ENCODE measurements at places on chromosomes 11 and 22. TPM values are rescaled to one million over a fixed set of nuclear protein-coding genes. Genes with fewer than 3 reads are reported as not detected.

Gene EEF1G
- 1,443 TPM for total RNA-seq

DNA sequence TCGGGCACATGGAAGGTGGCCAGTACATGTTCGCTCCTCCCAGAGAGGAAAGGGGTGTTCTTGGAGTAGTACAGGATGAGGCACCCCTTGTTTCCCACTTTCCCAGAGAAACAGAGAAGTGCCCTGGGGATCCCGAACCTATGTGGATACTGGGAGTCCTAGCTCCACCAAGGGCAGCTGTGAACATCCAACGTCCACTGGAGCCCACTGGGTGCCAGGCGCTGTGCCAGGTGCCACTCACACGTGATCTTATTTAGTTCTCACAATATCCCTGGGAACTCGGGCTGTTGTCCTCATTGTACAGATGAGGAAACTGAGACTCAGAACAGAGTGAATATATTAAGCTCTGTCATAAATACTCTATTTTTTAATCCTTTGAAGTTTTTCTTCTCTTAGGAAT lies 12.0 kb downstream of the SLCO2B1 start:
- no peak for DNase-seq

GRCh38 chr11:64990222-64990923 lies 6.4 kb downstream of the BATF2 start:
- peak; percentile 33 for DNase-seq

- peak; percentile 67 for DNase-seq
Observed at GRCh38 chr11:47270331-47271271, 668 bp downstream of the MADD start.

GRCh38 chr11:110828086-110828485 lies 115.8 kb upstream of the ARHGAP20 start:
- DNase-seq = peak; percentile 45

- DNase-seq = no peak
Observed at GRCh38 chr11:32584921-32585320, 1.3 kb downstream of the EIF3M start.

DNA sequence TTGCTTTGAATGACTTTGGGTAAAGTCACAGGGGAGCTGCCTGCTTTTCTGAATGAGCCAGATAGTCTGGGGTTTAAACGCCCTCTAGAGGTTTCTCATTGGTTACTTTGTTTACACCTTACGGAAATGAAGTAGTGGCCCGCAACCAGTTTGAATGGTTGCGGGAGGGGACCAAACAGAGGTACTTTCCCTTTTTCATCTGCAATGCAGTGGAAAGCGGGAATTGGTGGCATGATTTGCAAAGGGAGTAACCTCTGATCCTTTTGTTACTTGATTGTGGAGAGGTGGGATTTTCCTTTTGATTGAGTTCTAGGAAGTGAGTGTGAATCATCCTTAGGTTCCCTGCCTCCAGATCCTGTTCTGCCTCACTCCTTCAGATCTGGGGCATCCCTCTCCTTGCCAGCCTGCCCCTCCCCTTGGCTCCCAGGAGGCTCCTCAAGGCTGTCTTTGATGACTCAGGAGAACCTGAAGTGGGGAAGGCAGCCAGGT lies 15.9 kb upstream of the GLYATL1 start:
- DNase-seq = peak; percentile 56

- DNase-seq = no peak
Observed at GRCh38 chr11:72759468-72759985, 7.3 kb upstream of the ARAP1 start.

Gene RIMBP3C
- total RNA-seq = 0.63 TPM

GRCh38 chr11:121336279-121336937 lies 43.8 kb downstream of the SC5D start:
- no peak for DNase-seq

Gene MRGPRX3
- total RNA-seq = not detected

DNA sequence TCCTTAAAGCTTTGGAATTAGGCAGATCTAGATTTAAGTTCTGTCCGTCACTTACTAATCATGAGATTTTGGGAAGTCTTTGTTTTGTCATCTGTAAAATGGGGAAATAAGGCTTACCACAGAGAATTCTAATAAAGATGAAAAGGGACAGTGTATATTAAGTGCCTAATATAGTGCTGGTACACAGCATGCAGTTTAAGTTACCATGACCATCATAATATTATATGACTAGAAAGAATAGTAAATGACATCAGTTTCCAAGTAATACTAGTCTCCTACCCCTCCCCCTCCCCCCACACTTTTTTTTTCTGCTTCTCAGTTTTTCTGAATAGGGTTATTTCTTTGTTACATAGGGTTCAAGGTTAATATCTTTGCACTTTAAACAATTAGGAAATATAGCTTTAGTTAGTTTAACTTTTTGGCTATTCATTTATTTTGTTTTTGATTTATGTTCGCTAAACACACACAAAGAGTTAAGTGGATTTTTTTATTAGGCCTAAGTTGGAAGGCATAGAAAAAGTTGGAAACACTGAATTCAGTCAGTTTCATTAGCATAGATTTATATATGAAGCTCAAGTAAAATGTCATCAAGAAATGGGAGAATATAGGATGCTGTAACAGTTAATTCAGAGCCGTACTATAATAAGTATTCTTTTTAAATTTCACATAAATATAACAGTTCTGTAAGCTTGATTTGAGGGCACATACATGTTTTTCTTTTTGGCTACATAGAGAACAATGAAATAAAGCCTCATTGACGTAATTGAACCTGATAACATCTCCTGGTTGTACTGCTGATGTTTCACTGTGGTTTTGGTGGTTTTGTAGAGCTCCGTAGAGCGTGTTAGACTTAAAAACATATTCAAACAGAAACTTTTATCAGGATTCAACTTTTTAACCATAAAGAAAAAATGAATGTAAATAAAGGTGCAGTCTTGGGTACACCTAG lies 121.2 kb downstream of the PDE3B start:
- DNase-seq = peak; percentile 47

DNA sequence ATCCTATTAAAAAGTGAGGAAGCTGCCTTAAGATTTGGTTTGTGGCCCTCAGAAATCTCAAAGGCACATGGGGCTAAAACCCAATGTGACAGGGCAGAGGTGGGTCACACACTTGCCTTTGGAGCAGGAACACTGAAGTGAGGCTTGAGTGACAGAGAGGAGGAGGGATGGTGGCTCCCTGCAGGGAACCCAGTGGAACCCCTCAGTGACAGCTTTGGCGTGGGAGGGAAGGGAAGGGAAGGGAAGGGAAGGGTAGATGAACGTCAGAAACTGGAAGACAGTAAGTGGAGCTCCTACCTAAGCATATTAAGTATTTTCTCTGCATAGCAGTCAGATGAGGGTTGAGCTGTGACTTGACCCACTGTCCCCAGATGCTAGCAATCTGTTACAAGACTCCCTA lies 68.5 kb downstream of the TMPRSS5 start:
- DNase-seq = no peak

- no peak for DNase-seq
Observed at GRCh38 chr11:121544956-121545355, 92.2 kb upstream of the SORL1-AS1 start.

Gene OR52N4
- total RNA-seq = not detected

Gene STIM1
- total RNA-seq = 43.5 TPM

DNA sequence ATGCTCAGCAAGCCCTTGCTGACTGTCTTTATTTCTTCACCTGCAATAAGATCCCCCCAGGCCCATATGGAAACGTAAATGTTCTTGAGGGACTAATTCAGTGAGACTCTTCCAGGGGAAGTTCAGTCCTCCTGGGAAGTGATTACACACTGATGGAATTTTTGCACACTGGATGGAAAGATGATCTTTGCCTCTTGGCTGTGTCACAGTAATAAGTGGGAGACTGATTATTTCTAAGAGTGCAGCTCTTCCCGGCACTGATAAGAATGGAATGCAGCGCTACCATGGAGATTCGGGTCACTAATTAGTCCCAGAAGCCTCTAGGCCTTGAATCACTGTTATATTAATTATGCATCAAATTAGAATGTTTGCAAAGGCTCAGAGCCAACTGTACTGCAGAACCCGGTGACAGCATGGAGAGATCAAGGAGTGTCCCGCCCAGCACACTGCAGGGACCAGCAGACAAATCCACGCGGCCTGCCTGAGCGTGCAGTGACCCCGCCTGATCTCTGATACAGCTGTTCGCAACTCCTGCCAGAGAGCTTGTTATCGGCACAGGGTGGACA lies 178.3 kb downstream of the SNX19 start:
- DNase-seq = peak; percentile 95

GRCh38 chr22:36274531-36274930 lies 21.6 kb downstream of the APOL1 start:
- no peak for DNase-seq

GRCh38 chr22:26479792-26480610 lies 3.6 kb downstream of the HPS4 start:
- DNase-seq = no peak

Gene C11orf42
- total RNA-seq = not detected

DNA sequence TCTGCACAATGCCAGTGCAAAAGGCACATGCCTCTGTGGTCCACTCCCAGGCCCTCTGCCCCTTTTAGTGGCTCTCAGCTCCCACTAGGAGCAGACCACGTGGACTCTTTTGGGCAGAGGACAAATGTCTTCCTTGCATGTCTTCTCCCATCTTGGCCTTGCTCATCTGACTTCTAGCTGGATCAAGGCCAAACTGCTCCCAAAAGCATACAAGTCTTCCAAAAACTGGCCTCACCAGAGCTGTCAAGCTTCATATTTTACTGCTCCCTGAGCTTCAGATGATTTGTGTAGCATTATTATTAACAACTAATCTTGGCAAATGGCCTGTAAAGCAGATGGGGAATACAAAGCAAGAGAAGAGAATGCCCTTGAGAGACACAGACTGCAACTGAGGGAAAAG lies 6.9 kb downstream of the SMPD1 start:
- DNase-seq = peak; percentile 52

- no peak for DNase-seq
Observed at GRCh38 chr11:5703741-5704536, 14.3 kb downstream of the TRIM22 start.

All from fibroblast of the aortic adventitia (primary cell).